ENCODE measurements at places on chromosomes 16 and 17.

- no peak for DNase-seq
These were observed 7.7 kb upstream of the SP2 start for GRCh38 chr17:47888293-47888692.

- no peak for DNase-seq
These were observed 5.5 kb downstream of the KDM8 start for GRCh38 chr16:27208796-27209195.

DNA sequence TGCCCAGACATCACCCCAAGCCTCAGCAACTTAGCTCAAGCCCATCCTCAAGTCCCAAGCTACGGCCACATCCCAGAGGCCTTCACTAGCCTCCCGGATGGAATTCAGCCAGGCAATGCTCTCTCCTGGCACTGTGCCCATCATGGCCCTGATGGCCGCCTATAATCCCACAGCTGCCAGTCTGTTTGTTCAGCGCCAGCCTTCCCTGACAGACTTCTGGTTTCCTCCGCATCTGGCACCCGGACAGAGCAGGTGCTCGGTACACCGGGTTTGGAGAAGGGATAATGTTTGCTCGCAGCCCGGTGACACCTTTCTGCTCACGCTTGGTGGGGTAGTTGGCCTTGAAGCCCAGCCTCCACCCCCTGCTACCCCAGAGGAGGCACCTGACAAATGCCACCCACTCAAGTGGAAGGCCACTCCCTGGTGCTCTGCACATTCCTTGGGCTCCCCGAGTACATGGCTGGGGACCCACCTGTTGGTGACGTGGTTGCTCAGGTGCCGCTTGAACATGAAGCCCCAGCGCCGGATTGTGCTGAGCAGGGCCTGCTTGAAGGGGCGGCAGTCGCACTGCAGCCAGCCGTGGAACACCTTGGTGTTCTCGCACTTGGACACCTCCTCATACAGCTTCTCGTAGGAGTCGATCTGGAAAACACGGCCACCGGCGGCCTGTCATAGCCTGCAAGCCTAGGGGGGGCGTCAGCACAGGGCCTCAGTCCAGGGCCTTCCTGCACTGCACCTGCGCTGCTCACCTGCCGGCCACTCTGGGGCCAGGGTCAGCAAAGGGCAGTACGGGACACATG, 47.1 kb downstream of the DNAH17 start:
- no peak for DNase-seq

GRCh38 chr17:80233202-80233601, 13.0 kb downstream of the SLC26A11 start:
- DNase-seq = no peak

DNA sequence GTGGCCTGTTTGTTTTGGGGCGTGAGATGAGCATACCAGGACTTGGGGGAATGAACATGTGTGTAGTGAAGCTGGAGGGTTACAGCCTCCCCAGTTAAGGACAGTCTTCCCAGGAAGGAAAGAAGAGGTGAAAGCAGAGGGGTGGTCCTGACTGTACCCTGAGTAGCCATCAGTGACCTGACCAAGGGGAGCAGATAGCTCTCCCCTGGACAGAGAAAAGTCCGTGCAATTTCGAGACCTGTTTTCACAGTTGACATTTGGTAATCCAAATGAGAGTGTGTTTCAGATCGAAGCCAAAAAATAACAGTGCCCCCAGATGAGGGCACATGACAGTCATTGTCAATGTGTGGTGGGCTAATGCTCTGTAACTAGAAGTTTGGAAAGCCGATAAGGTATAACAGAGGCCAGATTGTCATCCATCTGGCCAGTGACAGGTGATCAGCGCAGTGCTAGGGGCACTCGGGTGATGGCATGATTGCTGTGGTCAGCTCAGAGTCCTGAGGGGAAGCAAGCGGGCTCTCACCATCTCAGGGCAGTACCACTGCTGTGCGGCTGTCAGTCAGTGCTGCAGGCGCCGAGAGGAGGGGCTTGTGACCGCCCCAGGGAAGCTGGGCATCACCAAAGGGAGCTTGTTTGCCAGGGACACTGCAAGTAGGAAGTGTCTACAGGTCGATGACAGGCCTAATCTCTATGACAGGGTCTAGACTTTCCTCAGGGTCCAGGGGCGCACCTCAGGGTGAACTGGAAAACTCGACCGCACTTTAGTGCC, 1.1 kb upstream of the NME2 start:
- DNase-seq = no peak

DNA sequence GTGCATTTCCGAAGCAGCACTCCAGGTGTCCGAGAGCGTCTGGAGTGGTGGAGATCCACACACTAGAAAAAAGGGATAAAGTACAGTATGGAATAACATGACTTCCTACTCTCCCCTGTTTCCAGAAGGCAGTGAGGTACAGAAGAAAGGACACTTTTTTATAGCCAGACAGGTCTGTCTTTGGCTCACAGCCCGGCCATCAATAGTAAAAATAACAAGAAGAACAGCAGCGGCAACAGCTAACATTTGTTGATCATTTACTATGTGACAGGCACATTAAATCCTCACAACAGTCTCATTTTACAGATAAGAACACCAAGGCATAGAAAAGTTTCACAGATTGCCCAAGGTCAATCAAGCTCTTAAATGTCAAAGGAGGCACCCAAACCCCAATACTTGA, 16.2 kb downstream of the DYNLRB2 start:
- no peak for DNase-seq

- no peak for DNase-seq
These were observed 3.8 kb upstream of the EXOSC6 start for GRCh38 chr16:70255574-70255973.

DNA sequence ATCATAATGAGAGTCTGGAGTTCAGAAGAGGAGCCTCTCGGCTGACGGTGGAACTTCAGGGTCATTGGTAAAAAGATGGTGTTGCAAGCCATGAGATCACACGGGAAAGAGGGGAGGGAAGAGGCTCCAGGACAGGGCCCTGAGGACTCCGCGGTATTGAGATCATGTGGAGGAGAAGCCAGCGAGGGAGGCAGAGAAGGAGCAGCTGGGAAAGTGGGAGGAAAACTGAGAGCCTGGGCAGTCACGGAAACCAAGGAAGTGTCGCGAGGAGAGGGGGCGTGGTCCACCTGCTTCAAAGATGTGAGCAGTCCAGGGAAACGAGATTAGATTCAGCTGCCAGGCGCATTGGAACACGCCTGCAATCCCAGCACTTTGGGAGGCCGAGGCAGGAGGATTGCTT, 27.7 kb upstream of the SBK1 start:
- no peak for DNase-seq

- DNase-seq = peak; percentile 61
These were observed 86.1 kb downstream of the ZDHHC7 start for GRCh38 chr16:84925092-84925772.

DNA sequence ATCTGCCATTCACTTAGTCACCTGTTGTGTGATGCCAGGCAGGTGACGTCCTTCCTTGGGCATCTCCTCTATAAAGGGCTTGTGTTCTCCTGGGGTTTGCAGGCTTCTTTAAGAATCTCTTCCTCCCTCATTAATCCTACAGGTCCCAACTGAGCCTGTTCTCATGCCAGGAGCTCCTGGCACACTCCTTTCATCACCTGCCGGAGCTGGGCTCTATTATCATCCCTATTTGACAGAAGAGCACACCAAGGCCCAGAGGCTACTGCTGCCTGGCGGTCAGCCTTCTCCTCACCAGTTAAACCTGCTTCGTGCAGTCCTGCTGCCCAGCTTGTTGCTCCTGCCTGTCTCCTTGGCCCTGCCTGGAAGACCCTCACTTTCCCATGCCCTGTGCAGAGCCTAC, 51.2 kb downstream of the RAI1 start:
- DNase-seq = no peak

DNA sequence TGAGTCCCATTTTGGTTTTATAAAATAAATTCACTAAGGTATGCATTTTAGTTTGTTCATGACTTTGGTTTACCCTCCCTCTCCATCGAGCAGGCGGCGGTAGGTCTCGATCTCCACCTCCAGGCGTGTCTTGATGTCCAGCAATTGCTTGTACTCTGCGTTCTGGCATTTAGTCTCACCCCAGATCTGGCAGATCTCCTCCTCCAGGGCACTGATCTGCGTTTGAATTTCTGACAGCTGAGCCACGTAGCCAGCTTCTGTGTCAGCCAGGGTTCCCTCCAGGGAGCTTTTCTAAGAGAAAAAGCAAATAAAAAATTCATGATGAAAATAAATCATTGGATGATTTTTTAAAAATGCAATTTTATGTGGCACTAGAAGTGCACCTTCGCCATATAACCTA, 4.2 kb downstream of the KRT24 start:
- DNase-seq = no peak

DNA sequence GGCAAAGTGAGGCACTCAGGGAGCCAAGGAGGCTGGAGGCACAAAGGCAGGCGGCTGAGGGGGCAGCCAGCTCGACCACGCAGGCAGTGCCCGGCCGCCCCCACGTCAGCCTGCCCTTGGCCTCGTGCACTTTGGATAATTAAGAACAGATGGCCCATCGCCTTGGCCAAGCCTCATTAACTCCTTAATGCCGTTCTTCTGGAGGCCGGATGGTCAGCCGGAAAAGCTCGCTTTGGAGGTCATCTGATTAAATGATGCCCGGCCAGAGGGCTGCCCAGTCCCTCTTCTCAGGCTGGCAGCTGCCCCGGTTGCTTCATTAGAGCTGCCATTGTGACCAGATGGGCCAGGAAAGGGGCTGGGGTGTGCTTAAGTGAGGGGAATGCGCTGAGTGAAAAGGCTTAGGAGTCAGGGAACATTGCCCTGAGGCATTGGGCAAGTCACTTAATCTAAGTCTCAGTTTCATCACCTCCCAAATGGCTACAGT, 364.0 kb downstream of the NPIPA8 start:
- DNase-seq = no peak

GRCh38 chr16:2194852-2195321, 1.5 kb downstream of the CASKIN1 start:
- no peak for DNase-seq

DNA sequence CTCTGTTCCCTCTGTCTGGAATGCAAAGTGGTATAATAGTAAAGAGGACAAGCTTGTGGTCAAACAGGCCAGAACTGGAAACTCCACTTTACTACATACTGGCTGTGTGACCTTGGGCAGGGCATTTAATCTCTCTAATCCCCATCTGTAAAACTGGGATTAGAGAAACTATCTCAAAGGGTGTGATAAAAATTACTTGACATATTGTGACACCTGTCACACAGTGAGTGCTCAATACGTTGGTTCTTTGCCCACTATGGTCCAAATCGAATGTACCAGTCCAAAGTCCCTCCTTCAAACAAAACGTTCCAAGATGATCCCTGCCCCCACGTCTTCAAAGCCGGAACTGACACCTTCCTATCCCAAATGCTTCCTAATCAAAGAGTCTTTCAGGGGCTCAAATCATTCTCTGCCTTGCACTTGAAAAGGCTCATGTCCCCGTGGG, 734 bp downstream of the PGAP3 start:
- no peak for DNase-seq

GRCh38 chr17:43548689-43549379, 2.7 kb upstream of the ETV4 start:
- DNase-seq = no peak

GRCh38 chr17:79799174-79799537, 2.3 kb upstream of the CBX8 start:
- no peak for DNase-seq

DNA sequence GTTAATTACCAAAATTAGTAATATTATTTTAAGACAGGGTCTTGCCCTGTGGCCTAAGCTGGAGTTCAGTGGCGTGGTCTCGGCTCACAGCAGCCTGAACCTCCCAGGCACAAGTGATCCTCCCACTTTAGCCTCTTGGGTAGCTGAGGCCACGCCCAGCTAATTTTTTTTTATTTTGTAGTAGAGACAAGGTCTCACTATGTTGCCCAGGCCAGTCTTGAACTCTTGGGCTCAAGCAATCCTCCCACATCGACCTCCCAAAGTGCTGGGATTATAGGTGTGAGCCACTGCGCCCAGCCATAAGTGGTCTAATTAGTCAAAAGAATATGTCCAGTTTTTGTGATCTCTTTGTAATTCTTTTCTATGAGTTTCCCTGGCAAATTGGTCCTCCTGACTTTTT, 12.0 kb upstream of the CFDP1 start:
- DNase-seq = no peak

- no peak for DNase-seq
These were observed 6.9 kb upstream of the CHMP6 start for GRCh38 chr17:80984749-80985148.

GRCh38 chr16:49343291-49343690, 30.3 kb upstream of the C16orf78 start:
- DNase-seq = no peak

DNA sequence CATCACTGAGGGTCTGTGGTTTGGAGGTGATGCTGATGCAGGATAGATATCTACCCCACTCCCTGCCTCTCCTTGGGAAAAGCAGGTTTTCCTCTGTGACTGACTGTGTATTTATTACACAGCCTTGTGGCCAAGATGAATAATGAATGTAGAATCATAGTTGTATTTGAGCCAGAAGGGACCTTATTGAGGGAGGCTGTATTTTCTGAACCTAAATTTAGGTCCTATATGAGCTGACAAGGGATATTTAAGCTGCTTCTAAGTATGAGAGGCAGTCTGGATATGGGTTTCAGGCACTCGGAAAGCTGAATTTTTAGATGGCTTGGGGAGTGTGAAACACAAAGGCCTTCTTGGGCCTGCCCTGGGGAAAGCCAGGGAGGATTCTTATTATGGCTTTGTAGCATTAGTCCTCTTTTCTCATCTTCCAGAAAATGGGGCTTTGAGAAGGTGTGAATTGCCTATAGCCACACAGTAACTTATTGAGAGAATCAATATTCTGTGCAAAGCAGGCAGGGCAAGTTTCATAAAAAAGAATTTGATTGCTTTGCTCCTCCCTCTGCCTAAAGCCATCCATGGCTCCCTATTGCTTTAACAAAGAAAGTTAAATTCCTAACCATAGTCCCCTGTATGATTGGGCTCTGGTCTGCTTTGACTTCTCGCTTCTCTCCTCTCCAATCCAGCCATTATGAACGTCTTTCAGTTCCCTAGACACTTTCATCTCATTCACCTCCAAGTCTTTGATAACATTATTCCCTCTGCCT, 144.8 kb downstream of the SHISA9 start:
- DNase-seq = no peak

Data from activated naive CD4-positive, alpha-beta T cell (primary cell).